Lower lobe of right lung (tissue), 2 donors: ENCODE measurements at places on chromosomes 6 and 20. TPM values are rescaled to one million over a fixed set of nuclear protein-coding genes. Genes with fewer than 3 reads are reported as not detected.

DNA sequence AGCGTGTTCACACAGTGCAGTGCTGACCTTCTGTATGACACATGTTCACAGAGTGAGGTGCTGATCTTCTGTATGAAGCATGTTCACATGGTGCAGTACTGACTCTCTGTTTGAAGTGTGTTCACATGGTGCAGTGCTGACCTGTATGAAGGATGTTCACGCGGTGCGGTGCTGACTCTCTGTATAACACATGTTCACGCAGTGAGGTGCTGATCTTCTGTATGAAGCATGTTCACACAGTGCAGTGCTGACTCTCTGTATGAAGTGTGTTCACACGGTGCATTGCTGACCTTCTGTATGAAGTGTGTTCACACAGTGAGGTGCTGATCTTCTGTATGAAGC is 10.8 kb upstream of the SERPINB1 start:
- H3K4me3 ChIP-seq: no peak overlapping the region
- DNase-seq: no peak
- H3K27ac ChIP-seq: no peak overlapping the region
- H3K4me1 ChIP-seq: peaks cover 64% of the 10 kb centered on the region
- H3K27me3 ChIP-seq: no peaks in the 10 kb centered on the region
- no peaks in the 10 kb centered on the region for H3K36me3 ChIP-seq

DNA sequence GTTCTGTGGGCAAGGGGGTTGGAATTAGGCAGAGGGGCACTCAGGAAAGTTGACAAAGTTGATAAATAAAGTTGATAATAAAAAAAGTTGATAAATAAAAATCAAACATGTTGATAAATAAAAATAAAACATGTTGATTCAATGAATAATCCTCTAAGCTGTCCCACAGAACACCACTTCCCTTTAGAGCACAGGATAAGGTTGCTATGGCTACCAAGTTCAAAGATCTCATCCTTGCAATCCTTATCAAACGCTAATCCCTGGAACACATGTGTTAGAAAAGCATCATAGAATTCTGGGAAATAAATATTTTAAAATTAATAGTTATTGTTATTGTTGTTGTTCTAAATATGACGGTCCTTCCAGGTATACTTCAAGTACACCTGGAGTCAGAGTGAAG is 33.9 kb downstream of the MBOAT1 start:
- DNase-seq: no peak
- no peaks in the 10 kb centered on the region for H3K36me3 ChIP-seq
- no peak overlapping the region for H3K4me3 ChIP-seq

DNA sequence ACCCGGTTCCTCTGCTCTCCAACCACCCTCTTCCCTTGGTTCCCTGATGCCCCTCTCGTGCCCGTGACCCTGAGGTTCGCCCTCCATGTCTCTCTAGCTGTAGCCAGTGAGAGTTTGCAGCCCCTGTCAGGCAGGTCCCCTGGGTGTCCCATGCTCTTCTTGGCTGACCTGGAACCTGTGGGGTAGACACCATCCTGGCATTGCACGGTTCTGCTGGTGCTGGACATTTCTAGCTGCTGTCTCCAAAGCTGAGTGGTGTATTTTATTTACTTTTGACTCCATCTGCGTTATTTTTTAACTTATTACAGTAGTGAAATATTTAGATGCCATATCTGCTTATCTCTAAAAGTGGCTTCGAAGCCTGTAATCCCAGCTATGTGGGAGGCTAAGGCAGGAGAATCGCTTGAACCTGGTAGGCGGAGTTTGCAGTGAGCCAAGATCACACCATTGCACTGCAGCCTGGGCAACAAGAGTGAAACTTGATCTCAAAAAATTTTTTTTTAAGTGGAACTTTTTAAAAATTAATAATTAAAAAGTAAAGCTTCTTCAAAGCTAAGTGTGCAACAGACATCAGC is 12.5 kb downstream of the ENTPD6 start:
- H3K27ac ChIP-seq: no peak overlapping the region
- no peaks in the 10 kb centered on the region for H3K27me3 ChIP-seq
- H3K36me3 ChIP-seq: peaks cover 33% of the 10 kb centered on the region
- no peak for DNase-seq
- H3K4me1 ChIP-seq: peaks cover 8% of the 10 kb centered on the region

- DNase-seq: no peak
- H3K27me3 ChIP-seq: no peaks in the 10 kb centered on the region
- H3K27ac ChIP-seq: peak overlapping the region; percentile 70
- H3K4me1 ChIP-seq: peaks cover 58% of the 10 kb centered on the region
- no peak overlapping the region for H3K4me3 ChIP-seq
- H3K36me3 ChIP-seq: no peaks in the 10 kb centered on the region
Measured at GRCh38 chr20:44644667-44645131, 6.8 kb downstream of the ADA start.

CCN5 gene
- 42.3 TPM for total RNA-seq

TRIM40 gene
- total RNA-seq: not detected

- H3K36me3 ChIP-seq: no peaks in the 10 kb centered on the region
- H3K27me3 ChIP-seq: no peaks in the 10 kb centered on the region
- H3K4me3 ChIP-seq: no peak overlapping the region
- H3K4me1 ChIP-seq: no peaks in the 10 kb centered on the region
Measured at GRCh38 chr6:99165838-99166237, 183.6 kb downstream of the FAXC start.

NOX3 gene
- not detected for total RNA-seq

KCNB1 gene
- total RNA-seq: 0.53 TPM

GRCh38 chr6:82589509-82590206 is 226.0 kb downstream of the TPBG start:
- H3K4me3 ChIP-seq: no peak overlapping the region
- no peaks in the 10 kb centered on the region for H3K4me1 ChIP-seq
- DNase-seq: no peak
- H3K27ac ChIP-seq: no peak overlapping the region

GRCh38 chr6:26305641-26305969 is 59.4 kb upstream of the BTN3A2 start:
- no peaks in the 10 kb centered on the region for H3K36me3 ChIP-seq
- H3K4me1 ChIP-seq: no peaks in the 10 kb centered on the region
- no peak overlapping the region for H3K4me3 ChIP-seq
- H3K27ac ChIP-seq: peak overlapping the region; percentile 65
- no peaks in the 10 kb centered on the region for H3K27me3 ChIP-seq
- DNase-seq: no peak

- H3K27me3 ChIP-seq: no peaks in the 10 kb centered on the region
- H3K36me3 ChIP-seq: no peaks in the 10 kb centered on the region
- no peaks in the 10 kb centered on the region for H3K4me1 ChIP-seq
- no peak overlapping the region for H3K27ac ChIP-seq
- DNase-seq: no peak
Measured at GRCh38 chr6:47428288-47428687, 49.3 kb upstream of the CD2AP start.

VSX1 gene
- total RNA-seq: not detected

ELMO2 gene
- 61.9 TPM for total RNA-seq

GRCh38 chr20:5979801-5980200 is 29.3 kb downstream of the MCM8 start:
- no peak overlapping the region for H3K27ac ChIP-seq
- H3K27me3 ChIP-seq: no peaks in the 10 kb centered on the region
- peaks cover 30% of the 10 kb centered on the region for H3K36me3 ChIP-seq
- no peak overlapping the region for H3K4me3 ChIP-seq
- no peaks in the 10 kb centered on the region for H3K4me1 ChIP-seq
